ENCODE measurements at places on chromosomes 12 and 14.

GRCh38 chr12:4210183-4210582 lies 63.4 kb upstream of the CCND2 start:
- no peak for DNase-seq

GRCh38 chr12:77124767-77125166 lies 59.4 kb upstream of the E2F7 start:
- no peak for DNase-seq

- no peak for DNase-seq
Measured at GRCh38 chr14:26394150-26394810, 203.6 kb downstream of the NOVA1 start.

GRCh38 chr12:82650627-82651337 lies 35.9 kb upstream of the TMTC2 start:
- DNase-seq: peak; percentile 49
